ENCODE measurements at places on chromosomes 5 and 9.
A peak's percentile ranks its signal among the peaks of the same experiment; 100 is the strongest.

GRCh38 chr5:76604838-76605237, 18.4 kb downstream of the F2RL2 start:
- H3K27ac ChIP-seq, result no peak overlapping the region
- no peak overlapping the region for H3K4me3 ChIP-seq
- DNase-seq, result no peak
- peaks cover 16% of the 10 kb centered on the region for H3K4me1 ChIP-seq
- no peaks in the 10 kb centered on the region for H3K36me3 ChIP-seq

DNA sequence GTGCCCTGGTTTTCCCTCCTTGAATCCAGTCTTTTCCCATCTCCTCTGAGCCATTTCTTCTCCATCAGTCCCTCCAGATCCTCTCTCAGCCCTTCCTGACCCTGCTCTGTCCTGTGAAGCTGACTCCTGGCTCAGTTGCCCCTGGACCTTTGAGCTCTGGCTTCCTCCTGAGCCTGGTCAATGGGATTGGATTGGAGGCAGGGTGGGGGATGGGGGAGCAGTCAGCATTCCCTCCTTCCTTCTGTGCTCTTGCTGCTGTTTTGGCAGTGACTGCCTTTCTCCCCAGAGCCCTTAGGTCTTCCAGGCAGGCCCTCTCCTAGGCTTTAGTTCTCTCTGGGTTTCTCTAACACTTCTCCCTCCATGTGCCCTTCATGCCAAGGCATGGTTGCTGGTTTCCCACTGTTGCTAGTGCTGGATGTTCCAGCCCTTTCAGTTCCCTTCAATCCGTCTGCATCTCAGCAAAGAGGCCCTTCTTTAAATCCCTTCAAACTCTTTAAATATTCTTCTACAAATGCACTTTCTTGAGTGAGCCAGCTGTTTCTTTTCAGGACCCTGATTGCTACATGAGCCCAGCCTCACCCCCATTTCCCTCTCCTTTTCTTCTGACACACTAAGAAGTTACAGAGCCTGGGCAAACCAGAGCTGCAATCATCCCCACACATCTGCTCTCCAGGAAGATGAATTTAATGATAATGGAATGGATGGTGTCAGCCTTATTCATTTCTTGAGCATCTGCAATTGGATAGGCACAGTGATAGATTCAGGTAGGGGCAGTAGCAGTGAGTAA, 2.2 kb downstream of the TNFSF15 start:
- H3K27ac ChIP-seq, result no peak overlapping the region
- DNase-seq, result no peak
- no peaks in the 10 kb centered on the region for H3K36me3 ChIP-seq
- H3K4me1 ChIP-seq, result peaks cover 14% of the 10 kb centered on the region
- H3K27me3 ChIP-seq, result no peaks in the 10 kb centered on the region
- no peak overlapping the region for H3K4me3 ChIP-seq

GRCh38 chr9:68505681-68506409, 34.8 kb downstream of the TMEM252 start:
- peaks cover 29% of the 10 kb centered on the region for H3K4me1 ChIP-seq
- no peak for DNase-seq
- peaks cover 94% of the 10 kb centered on the region for H3K27me3 ChIP-seq
- H3K36me3 ChIP-seq, result no peaks in the 10 kb centered on the region
- no peak overlapping the region for H3K4me3 ChIP-seq

- no peaks in the 10 kb centered on the region for H3K36me3 ChIP-seq
- no peak overlapping the region for H3K4me3 ChIP-seq
Measured at GRCh38 chr5:74943905-74944304, 77.7 kb upstream of the FAM169A start.

DNA sequence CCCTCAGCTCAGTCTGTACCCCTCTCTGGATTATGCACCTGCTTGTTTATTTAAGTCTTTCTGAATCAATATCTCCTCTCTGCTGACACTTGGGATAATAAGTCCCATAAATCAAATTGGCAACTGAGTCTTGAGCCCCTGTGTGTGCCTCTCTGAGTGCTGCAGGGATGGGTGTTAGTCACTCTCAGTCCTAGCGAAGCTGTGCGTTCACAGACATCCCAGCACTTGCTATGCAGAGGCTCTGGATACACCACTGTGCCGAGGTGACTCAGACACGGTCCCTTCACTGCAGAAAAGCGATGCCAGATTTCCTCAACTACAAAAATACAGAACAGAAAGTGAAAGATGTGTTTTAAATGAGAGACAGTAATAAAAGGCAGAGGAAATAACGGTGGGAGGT, 4.1 kb upstream of the KCNMB1 start:
- no peaks in the 10 kb centered on the region for H3K36me3 ChIP-seq
- H3K4me1 ChIP-seq, result peaks cover 42% of the 10 kb centered on the region
- H3K4me3 ChIP-seq, result no peak overlapping the region
- H3K27ac ChIP-seq, result no peak overlapping the region
- DNase-seq, result no peak
- H3K27me3 ChIP-seq, result no peaks in the 10 kb centered on the region

DNA sequence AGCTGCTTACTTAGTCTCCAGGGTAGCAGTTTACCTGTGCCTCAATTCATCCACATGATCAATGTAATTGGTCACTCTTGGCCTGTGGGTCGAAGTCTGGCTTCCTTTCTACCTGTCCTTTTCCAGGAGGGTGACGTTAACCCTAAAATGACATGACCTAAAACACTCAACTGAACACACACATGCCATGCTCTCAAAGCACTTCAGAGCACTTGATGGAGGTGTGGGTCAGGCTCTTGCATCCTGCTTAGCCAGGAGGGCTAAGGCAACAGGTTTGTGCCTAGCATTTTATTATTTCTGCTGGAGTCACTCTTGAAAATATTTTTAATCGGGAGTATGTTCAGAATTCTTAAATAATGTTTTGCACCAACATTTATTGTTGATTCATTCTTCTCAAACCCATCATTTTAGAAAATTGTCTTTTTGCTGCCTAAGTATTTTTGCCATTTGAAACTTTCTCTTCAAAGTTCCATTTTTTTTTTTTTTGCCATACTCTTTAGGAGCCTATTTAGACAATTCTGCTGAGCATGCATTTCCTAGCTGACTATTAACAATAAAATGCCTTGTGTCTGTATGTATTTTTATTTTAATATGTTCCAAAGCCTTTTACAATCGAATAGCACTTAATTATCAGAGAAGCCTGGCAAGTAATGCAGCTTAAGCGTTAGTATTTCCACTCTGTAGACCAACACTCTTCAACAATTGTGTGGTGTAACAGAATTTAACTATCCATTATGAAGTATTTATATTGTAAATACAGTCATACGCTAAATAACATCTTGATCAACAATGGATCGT, 59.1 kb downstream of the ATP10B start:
- no peak overlapping the region for H3K27ac ChIP-seq
- no peak overlapping the region for H3K4me3 ChIP-seq
- no peaks in the 10 kb centered on the region for H3K36me3 ChIP-seq
- DNase-seq, result no peak
- peaks cover 13% of the 10 kb centered on the region for H3K4me1 ChIP-seq

GRCh38 chr9:135093111-135093510, 5.6 kb downstream of the OLFM1 start:
- H3K4me3 ChIP-seq, result no peak overlapping the region
- DNase-seq, result no peak
- no peaks in the 10 kb centered on the region for H3K36me3 ChIP-seq
- no peak overlapping the region for H3K27ac ChIP-seq

GRCh38 chr5:50547303-50547702, 106.2 kb upstream of the EMB start:
- no peaks in the 10 kb centered on the region for H3K36me3 ChIP-seq
- H3K27me3 ChIP-seq, result no peaks in the 10 kb centered on the region
- H3K27ac ChIP-seq, result no peak overlapping the region
- no peak for DNase-seq

DNA sequence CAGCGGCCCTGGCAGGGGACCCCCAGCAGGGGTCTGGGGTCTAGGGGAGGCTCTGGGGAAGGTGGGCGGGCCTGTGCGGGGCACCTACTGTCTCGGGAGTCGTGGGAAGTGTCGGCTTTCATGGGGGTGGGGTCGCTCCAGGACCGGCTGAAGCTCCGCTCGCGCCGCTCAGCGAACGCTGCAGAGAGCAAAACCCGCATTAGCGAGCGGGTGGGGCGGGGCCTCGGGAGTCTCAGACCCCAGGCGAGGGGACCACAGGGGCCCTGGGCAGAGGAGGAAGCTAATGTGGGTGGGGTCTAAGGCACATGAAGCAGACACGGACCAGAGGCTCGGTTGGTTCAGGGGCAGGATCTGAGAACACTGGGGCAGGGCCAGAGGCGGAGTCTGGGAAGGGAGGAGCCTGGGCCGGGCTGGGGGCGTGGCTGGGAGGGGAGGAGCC, 5.5 kb downstream of the NSMF start:
- peak; percentile 97 for DNase-seq
- no peaks in the 10 kb centered on the region for H3K36me3 ChIP-seq
- peak overlapping the region; percentile 53 for H3K4me3 ChIP-seq
- H3K4me1 ChIP-seq, result peaks cover 20% of the 10 kb centered on the region
- H3K27ac ChIP-seq, result no peak overlapping the region
- H3K27me3 ChIP-seq, result peaks cover 7% of the 10 kb centered on the region

- no peak overlapping the region for H3K27ac ChIP-seq
- no peak for DNase-seq
- H3K36me3 ChIP-seq, result no peaks in the 10 kb centered on the region
- H3K4me1 ChIP-seq, result no peaks in the 10 kb centered on the region
Measured at GRCh38 chr9:75140261-75140660, 51.9 kb downstream of the OSTF1 start.

DNA sequence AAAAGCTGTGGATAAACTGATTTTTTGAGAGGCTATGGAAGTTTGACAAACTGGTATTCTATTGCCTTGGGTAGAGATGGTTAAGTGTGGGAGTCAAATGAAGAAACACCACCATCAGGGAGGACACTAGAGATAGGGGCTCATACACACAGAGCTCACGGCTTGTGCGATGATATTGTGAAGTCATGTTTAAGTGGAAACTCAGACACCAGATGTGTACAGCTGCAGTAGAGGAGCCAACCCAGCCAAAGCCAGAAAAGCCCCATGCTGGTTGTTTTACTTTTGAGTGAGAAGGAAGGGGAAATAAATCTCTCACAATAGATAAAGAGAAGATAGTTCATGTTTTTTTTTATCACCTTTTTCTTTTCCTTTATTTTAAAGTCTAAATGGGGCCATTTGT, 377.7 kb downstream of the DMRT2 start:
- H3K36me3 ChIP-seq, result no peaks in the 10 kb centered on the region
- H3K27me3 ChIP-seq, result no peaks in the 10 kb centered on the region
- H3K4me3 ChIP-seq, result no peak overlapping the region
- no peak for DNase-seq
- no peak overlapping the region for H3K27ac ChIP-seq

DNA sequence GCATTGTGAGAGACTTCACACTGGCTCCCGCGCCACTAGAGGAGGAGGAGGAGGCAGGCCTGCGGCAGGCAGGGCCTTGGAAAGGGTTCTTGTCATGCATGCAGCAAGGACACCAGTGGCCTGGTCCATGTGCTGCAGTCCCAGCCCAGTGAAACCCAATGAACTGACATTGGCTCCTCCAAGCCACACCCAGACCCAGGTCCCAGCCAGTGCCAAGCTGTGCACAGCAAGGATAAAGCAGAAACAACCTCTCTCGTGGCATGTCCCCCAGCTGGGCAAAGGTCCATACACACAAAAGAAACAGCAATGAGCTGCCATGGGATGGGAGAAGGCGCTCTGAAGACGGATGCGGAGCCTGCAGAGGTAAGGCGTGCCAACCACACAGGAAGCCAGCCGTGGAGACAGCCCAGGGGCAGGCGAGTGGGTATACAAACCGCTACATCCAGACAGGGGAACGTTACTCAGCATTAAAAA, 89.2 kb downstream of the SEMA4D start:
- no peak for DNase-seq
- no peak overlapping the region for H3K27ac ChIP-seq
- H3K4me1 ChIP-seq, result peaks cover 18% of the 10 kb centered on the region
- H3K27me3 ChIP-seq, result no peaks in the 10 kb centered on the region

GRCh38 chr5:124452412-124452811, 294.0 kb downstream of the ZNF608 start:
- H3K27ac ChIP-seq, result no peak overlapping the region
- H3K27me3 ChIP-seq, result no peaks in the 10 kb centered on the region
- peaks cover 41% of the 10 kb centered on the region for H3K4me1 ChIP-seq
- H3K4me3 ChIP-seq, result no peak overlapping the region

GRCh38 chr5:125612181-125612721, 811.0 kb upstream of the GRAMD2B start:
- no peak overlapping the region for H3K4me3 ChIP-seq
- no peaks in the 10 kb centered on the region for H3K4me1 ChIP-seq
- no peaks in the 10 kb centered on the region for H3K36me3 ChIP-seq
- no peak overlapping the region for H3K27ac ChIP-seq

DNA sequence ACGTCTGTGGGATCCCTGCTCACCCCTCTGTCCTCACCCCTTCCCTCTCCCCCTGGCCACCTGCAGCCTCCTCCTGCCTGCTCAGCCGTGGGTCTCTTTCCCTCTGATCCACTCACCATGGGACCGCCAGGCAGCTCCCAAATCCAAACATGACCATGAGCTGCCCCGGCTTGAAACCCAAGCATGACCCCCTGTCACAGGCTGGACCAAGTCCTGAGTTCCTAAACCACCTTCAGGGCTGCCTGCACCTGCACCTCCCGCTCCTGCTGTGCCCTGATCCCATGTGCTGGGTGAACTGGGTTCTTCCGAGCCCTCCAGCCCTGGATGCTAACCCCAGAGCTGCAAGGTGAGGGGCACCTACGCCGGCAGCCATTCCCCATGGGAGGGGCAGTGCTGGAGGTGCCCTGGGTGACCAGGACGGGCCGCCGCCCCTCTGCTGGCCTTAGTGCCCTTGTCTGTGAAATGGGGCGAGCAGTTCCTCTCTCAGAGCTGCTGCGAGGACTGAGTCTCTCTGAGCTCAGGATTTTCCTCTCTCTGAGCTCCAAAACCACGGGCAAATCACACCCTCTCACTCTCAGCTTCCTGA, 149.6 kb downstream of the GAPVD1 start:
- peaks cover 23% of the 10 kb centered on the region for H3K27me3 ChIP-seq
- no peak overlapping the region for H3K27ac ChIP-seq
- no peaks in the 10 kb centered on the region for H3K36me3 ChIP-seq

- no peaks in the 10 kb centered on the region for H3K36me3 ChIP-seq
- no peaks in the 10 kb centered on the region for H3K4me1 ChIP-seq
- no peak overlapping the region for H3K27ac ChIP-seq
- no peaks in the 10 kb centered on the region for H3K27me3 ChIP-seq
Measured at GRCh38 chr9:133107961-133108793, 12.9 kb downstream of the RALGDS start.

Measured in neural progenitor cell (in vitro differentiated cells).